Activated T-cell treated with anti-CD3 and anti-CD28 coated beads, Interleukin-2, amount 50 U/mL, for 72 hours (primary cell): ENCODE measurements at places on chromosomes 12 and 14. TPM values are rescaled to one million over a fixed set of nuclear protein-coding genes. Genes with fewer than 3 reads are reported as not detected.
A peak's percentile ranks its signal among the peaks of the same experiment; 100 is the strongest.

MANSC1 gene
- total RNA-seq = 1.5 TPM

GRCh38 chr12:66941150-66941549, 262.3 kb upstream of the GRIP1 start:
- H3K27ac ChIP-seq = no peak overlapping the region
- H3K27me3 ChIP-seq = peaks cover 15% of the 10 kb centered on the region
- peak; percentile 13 for DNase-seq
- H3K36me3 ChIP-seq = no peaks in the 10 kb centered on the region
- no peak overlapping the region for H3K4me3 ChIP-seq

DNA sequence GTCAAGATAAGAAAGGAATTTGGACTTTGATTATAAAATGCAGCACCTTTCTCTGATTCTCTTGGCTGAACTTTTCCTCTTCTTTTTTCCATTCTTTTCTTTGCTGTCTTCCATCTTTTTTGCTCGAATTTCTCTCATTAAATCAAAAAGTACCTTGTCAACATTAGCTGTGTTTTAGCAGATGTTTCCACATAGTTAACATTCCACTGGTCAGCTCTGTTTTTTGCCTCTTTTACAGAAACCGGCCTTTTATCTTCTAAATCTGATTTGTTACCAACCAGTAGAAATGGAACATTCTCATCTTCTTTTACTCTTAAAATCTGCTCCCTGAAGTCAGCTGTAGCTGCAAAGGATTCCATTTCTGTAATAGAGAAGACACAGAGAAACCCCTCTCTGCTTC, 71.1 kb upstream of the SYT1 start:
- H3K27me3 ChIP-seq = no peaks in the 10 kb centered on the region
- no peaks in the 10 kb centered on the region for H3K36me3 ChIP-seq
- H3K4me1 ChIP-seq = no peaks in the 10 kb centered on the region
- no peak overlapping the region for H3K27ac ChIP-seq

DNA sequence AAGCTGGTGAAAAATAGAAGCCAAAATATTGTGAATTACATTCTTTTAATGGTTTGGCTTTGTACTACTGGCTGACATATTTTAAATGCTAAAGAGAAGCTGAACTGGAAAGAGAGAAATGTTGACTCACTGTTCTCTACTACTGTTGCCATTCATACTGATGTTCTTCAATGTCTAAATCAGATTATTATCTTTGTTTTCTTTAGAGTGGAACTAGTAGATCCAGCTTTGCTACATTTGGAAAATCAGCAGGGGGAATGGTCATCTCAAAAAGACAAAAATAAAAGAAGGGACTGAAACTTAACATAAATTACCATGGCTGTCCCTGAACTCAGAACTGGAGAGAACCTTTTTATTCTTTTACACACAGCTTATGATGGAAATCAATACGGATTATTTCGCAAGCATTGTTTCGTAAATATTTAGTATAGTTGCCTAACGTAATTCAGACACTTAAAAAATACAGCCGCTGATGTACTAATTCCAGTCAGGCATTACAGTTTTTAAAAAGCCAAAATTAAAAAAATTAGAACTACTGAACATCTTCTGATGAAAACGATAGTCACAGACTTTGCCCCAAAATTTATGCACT, 76.3 kb upstream of the OTX2 start:
- H3K27me3 ChIP-seq = peaks cover 42% of the 10 kb centered on the region
- H3K27ac ChIP-seq = no peak overlapping the region
- no peak overlapping the region for H3K4me3 ChIP-seq
- no peaks in the 10 kb centered on the region for H3K4me1 ChIP-seq

DNA sequence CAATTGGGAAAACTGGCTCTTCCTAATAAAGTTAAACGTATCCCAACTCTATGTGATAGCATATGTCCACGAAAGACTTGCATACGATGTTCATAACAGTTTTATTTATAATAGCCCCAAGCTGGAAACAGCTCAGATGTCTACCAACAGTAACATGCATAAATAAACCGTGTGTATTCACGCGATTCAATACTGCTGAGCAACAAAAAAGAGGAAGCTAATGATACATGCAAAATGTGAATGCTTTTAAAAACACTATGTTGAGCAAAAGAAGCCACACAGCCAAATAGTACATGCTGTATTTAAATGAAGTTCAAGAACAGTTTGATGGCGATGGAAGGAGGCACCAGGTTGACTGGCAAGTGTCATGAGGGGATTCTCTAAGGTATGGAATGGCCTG, 55.7 kb downstream of the TRIM9 start:
- no peaks in the 10 kb centered on the region for H3K36me3 ChIP-seq
- H3K4me1 ChIP-seq = no peaks in the 10 kb centered on the region
- DNase-seq = no peak
- H3K27ac ChIP-seq = no peak overlapping the region
- H3K4me3 ChIP-seq = no peak overlapping the region
- H3K27me3 ChIP-seq = peaks cover 4% of the 10 kb centered on the region

DNA sequence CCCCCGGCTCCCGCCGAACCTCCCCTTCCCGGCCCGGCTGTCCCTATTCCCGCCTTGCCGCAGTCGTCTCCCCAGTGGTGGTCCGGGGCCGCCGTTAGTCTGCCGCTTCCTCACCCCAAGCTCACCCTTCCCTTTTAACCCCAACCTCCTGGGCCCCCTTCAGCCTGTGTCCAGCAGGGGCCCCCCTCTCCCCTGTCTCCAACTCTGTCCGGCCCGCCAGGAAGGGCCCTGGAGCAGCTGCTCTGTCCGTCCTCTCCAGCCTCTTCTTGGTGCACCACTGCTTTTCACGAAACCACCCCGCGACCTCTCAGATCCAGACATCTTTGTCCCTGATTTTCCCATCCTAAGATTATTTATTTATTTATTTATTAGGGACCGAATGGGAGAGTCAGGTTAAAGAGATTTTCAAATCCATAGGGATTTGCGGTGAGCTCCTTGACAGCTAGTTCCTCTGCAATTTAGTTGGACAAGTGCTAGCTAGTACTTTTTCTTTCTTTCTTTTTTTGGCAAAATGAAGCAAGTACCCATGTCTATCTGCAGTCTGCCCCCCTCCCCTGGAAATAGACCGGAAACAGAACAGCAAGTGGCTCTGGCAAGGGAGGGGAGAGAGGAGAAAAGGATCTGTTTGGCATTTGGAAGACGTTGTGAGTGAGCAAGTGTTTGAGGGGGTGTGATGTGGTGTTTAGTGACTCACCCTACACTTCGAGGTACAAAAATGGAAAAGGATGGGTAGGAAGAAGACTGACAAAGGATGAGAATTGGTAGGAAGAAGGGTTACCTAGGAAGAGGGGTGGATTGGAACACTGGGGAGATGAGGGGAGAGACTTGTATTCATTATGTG, 632 bp downstream of the UBR7 start:
- H3K4me1 ChIP-seq = peaks cover 45% of the 10 kb centered on the region
- peak overlapping the region; percentile 10 for H3K27ac ChIP-seq
- H3K4me3 ChIP-seq = peak overlapping the region; percentile 99
- H3K27me3 ChIP-seq = no peaks in the 10 kb centered on the region
- H3K36me3 ChIP-seq = peaks cover 8% of the 10 kb centered on the region
- peak; percentile 42 for DNase-seq
